CD14-positive monocyte (primary cell): ENCODE measurements at places on chromosomes 1 and 21.

DNA sequence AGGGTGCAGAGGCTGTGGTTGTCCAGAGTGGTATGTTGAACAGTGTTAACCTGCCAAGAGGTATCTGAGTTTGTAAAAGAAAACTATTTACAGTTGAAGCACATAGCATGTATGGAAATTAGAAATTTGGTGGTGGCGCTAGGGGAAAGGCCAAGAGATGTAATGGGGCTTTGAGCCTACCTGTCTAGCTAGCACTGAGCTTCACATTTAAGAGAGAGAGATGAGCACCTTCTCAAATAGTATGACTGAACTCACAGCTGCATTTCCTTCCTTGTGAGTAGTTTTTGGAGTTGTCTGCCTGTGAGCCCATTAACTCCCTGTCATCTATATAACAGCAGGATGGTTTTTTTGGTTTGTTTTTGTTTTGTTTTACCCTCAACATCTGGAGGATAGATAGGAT lies 4.0 kb downstream of the CLIC4 start:
- DNase-seq: no peak

DNA sequence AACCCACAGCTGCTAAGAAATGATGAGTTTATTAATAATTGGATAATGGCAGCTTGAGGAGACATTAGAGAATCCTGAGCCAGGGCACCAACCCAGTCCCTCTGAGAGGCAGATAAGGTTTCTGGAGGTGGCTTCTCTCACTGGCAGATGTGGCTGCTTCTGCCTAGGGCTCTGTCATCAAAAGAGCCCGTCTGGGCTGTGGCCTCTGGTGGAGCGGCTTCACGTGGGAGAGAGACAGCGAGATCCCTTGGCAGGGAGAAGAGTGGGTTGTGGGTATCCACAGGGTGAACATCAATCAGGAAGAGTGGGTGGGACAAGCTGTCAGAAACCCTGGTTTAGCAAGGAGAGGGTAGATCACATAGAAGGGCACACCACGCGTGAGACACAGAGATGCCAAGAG lies 30.0 kb downstream of the VWA5B1 start:
- no peak for DNase-seq

DNA sequence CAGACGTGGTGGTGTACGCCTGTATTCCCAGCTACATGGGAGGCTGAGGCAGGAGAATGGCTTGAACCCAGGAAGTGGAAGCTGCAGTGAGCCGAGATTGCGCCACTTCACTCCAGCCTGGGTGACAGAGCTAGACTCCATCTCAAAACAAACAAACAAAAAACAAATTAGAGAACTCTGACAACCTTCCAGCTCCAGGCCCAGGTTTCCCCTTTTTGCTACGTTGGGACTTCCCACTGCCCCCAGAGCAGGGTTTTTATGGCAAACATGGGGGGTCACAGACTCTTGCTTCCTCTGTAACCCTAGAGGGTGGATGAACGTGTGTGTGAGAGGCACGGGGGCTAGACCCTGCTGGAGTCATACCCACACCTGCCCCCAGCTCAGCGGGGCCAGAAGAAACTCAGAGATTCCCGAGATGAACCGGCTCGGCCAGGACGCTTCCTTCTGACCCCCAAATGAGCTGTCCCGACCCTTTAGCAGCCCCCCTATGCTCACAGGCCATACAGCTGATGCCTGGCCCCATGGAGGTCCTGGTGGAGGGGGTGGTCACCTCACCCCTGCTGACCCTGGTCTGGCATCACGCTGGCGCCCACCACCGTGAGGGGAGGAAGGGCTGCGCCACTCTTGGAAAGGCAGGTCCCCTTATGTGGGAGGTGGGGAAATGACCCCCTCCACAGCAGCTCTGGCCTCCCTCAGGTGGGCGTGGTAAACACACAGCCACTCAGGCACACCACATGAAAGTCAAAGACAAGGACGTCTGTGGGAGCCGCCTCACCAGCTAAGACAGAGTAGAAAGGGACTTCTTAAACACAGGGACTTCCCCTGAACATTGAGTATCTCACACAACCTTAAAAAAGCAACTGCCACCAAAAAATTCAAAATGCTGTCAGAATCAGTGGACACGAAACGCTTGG lies 7.1 kb downstream of the GPR157 start:
- no peak for DNase-seq

- no peak for DNase-seq
Measured at GRCh38 chr1:2939041-2939552, 82.2 kb upstream of the ACTRT2 start.

- no peak for DNase-seq
Measured at GRCh38 chr1:6168947-6169586, 11.1 kb downstream of the CHD5 start.

GRCh38 chr1:209455661-209456358 lies 127.7 kb upstream of the CAMK1G start:
- no peak for DNase-seq

- DNase-seq: no peak
Measured at GRCh38 chr1:206715552-206716158, 30.9 kb downstream of the MAPKAPK2 start.

DNA sequence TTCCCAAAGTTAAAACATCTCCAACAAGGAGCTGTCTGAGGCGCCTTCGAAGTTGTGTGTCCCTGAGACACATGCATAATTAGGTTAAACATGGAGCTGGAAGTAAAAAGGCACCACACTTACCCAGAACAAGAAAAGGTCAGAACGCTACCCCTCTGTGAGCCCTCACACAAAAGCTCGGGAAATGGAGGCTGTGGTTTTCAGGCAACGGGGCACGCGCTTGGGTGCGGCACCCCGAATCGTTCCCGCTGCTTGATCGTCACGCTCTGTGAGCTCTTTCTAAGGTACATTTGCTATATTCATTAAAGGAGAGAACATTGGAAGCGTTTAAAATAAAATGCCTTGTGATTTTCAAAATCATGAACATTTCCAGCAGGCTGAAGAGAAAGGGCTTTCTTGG lies 12.5 kb downstream of the CAPN8 start:
- no peak for DNase-seq

DNA sequence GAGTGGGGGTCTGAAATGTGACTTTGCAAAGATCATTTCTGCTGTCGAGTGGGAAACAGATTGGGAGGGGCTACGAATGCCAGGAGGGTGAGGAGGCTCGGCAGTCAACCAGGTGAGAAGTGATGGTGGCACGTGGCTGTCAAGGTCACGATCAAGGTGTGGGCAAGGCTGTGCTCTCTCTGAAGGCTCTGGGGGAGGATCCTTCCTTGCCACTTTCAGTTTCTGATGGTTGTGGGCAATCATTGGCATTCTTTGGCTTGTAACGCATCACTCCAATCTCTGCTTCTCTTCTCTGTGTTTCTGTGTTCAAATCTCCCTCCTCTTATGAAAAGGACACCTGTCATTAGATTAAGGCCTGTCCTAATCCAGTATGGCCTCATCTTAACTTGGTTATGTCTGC lies 6.1 kb upstream of the SPSB1 start:
- no peak for DNase-seq

- no peak for DNase-seq
Measured at GRCh38 chr1:154427173-154428139, 22.3 kb downstream of the IL6R start.

DNA sequence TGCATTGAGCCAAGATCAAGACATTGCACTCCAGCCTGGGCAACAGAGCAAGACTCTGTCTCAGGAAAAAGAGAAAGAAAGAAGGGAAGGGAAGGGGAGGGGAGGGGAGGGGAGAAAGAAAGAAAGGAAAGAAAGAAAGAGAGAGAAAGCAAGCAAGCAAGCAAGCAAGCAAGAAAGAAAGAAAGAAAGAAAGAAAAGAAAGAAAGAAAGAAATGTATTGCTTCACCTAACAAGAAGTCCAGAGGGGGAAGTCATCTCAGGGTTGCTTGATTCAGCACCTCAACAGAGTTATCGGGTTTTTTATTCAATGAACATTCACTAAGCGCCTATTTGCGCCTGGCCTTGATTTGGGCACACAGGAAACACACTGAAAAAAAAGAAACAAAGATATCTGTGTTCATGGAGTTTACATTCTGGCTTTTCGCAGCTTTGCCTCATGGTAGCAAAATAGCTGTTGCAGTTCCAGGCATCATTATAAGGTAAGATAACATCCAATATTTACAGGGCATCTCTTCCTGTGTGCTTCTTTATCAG lies 8.2 kb upstream of the RCSD1 start:
- DNase-seq: no peak

DNA sequence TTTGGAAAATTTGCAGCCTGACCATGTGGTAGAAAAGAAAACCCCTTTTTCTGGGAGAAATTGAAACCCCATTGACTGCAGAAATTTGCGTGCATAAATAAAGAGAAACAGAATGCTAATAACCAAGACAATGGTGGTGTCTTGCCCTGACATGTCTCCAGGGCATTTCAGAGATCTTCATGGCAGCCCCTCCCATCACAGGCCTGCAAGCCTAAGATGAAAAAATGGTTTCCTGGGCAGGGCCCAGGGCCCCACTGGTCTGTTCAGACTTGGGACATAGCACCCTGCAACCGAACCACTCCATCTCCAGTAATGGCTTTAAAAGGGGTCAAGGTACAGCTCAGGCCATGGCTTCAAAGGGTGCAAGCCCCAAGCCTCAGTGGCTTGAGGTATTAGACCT lies 71.6 kb upstream of the SGIP1 start:
- DNase-seq: no peak

DNA sequence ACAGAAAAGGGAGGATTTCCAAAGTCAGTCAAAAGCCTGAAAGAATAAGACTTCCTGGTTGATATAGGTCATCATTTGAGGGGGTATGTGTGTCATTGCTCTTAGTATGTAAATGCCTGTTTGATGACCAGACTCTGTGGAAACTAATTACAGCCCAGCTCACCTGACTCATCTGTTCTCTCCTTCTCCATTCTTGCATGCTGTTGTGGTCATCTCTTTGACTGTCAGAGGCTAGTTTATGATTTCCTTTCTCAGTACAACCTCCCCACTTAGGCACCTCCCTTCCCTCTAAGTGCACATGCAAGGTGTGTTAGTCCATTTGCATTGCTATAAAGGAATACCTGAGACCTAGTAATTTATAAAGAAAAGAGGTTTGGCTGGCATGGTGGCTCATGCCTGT lies 2.4 kb upstream of the C1orf116 start:
- no peak for DNase-seq

DNA sequence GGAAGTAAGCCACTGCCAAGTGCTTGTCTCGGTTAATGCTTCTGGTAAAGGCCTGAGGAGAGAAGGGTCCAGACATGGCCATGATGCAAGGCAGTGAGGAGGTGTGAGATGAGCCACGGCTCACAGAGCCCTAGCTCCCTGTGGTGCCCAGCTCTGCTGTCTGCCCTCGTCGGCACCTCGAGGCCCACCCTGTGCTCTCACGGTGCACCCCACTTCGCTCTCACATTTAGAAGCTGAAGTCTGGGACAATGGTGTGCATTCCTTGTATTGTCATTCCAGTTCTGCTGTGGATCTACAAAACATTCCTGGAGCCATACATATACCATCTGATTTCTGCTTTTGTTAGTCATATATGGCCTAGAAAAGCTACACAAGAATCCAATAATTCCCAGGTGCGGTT lies 3.3 kb downstream of the NCF2 start:
- no peak for DNase-seq

DNA sequence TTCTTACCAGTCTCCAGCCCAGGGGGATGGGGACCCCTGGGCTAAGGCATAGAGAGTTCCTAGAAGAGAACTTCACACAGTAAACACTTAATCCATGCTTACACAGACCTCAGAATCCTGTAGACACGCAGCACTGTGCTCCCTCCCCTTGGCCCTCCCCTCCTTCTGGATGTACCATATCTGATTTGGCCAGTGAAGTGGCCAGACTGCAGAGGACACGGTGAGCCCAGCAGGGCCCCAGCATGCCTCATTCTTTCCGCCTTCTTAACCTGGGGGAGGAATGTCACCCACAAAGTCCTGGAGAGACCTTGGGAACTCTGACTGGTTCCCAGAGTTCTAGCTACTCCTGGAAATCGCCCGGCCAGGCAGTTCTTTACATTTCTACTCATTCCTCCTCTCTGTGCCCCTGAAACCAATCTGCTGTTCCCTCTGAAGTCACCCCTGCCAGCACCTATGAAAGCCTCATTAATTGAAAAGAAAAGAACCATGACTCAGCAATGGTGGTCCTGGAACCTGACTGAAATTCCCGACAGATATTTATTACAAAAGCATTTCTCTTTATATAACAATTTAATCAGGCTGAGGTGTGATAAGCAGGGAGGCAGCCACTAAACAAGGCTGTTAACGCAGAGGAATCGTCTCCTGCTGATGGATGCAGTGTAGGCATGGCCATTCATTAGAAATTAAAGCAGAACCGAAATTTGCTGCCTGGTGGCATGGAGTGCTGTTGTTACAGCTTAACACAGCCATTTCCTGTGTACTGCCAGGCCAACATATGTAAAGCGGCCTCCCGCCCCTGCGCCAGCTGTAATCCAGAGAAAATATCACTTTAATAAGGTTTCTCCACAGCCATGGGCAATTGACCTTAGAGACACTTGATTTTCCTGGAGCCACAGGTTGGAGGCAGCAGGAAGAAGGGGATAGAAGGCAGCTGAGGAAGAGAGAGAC lies 74.6 kb upstream of the KCND3 start:
- no peak for DNase-seq

DNA sequence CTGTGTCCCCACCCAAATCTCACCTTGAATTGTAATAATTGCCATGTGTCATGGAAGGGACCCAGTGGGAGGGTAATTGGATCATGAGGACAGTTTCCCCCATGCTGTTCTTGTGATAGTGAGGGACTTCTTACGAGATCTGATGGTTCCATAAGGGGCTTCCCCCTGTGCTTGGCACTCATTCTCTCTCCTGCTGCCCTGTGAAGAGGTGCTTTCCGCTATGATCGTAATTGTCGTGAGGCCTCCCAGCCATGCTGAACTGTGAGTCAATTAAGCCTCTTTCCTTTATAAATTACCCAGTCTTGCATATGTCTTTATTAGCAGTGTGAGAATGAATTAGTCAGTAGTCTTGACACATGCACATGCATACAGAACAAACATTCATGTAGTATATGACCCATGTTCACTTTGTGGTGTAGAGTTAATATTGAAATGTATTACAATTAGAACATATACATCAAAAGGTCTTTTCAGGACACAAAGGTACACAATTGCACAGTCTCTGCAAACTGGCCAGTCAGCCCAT lies 16.9 kb upstream of the IFI16 start:
- no peak for DNase-seq

DNA sequence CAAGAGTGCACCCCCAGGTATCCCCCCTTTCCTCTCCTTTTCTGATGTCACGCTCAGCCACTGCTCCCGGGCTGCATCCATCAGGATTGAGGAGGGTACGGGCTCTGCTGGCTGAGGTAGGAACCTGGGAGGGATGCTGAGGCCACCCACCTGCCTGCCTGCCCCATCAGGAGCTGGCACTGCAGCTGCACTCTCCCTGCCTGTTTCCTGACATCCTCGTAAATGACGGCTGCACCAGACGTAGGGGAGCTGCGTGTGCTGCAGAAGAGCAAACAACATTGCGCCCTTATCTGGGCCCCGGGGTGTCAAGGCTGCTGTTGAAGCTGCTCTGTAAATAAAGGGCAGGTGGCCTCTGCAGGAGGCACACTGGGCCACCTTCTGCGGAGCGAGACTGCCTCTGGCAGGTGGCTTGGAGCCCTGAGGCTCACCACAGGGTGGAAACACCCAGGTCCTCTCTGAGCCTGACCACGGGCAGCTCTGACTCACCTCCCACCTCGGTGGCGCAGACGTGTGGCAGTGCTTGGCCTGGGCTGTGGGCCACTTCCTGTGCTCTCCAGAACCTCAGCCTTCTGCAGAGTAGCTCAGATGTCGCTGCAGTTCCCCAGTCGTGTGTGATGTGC lies 30.9 kb downstream of the SNAP47 start:
- DNase-seq: no peak

GRCh38 chr1:112937495-112937894 lies 18.5 kb downstream of the SLC16A1 start:
- no peak for DNase-seq
